ENCODE measurements at places on chromosomes 5 and 9.

- no peak for DNase-seq
Observed at GRCh38 chr9:18106006-18106560, 367.9 kb upstream of the ADAMTSL1 start.

DNA sequence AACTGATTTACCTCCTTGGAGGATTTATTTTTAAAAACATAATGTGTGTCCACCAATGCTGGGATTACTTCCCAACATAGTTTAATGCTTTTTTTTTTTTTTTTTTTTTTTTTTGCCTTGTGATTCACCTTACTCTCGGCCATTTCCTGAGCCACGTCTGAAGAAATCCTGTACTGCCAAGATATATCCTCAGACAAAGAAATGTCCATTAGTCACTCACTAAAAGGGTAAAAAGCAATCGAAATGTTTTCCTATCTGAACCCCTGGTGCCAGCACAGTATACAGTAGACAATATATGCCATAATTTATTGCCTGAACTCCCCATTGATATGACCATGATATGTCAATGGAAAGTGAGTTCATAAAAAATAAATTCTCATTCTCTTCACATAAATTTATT, 344.1 kb downstream of the BNC2 start:
- DNase-seq = no peak

DNA sequence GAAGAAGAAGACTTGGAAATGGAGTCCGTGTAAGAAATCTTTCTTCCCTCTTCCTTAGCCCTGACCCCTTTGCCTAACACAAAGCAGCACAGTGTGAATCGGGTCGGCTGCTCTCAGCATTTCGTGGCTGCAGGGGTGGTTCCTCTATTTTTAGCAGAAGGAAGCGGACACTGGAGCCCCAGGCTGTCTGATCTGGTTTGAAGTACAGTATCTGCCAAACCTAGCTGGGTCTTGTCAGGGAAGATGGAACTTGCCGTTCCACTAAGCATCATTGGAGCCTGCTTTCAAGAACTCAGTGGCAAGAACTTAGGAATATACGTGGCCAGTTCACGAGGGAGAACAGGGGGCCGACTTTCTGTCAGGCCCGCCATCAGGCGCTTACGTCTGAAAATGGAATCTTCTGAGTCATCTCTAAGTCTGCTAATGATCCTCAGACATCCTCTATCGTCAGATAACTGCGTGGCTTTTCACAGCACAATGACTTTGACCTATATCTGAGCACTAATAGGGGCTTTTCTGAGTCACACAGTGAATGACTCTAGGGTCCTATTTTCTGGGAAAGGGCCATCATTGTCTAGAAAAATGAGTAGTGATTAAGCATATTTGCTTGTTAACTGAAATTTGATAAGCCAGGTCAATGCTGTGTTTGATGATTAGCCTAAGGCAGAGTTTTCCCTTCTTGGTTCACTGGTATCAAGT, 43.3 kb upstream of the NCS1 start:
- peak; percentile 80 for DNase-seq

DNA sequence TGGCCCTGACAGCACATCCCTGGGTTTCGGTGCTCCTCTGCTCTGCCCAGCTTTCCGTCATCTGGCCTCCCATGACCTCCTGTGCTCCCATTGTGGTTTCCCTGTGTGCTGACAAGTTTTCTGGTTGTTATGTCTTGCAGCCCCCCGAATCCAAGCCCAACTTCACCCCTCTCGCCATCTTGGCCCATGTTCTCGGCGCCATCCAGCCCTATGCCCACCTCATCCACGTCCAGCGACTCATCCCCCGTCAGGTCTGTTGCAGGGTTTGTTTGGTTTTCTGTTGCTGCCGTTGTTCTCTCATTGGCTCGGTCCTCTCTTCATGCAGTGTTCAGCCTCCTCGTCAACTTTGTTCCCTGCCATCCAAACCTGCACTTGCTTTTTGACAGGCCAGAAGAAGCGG, 196.4 kb downstream of the NR3C1 start:
- DNase-seq = no peak

DNA sequence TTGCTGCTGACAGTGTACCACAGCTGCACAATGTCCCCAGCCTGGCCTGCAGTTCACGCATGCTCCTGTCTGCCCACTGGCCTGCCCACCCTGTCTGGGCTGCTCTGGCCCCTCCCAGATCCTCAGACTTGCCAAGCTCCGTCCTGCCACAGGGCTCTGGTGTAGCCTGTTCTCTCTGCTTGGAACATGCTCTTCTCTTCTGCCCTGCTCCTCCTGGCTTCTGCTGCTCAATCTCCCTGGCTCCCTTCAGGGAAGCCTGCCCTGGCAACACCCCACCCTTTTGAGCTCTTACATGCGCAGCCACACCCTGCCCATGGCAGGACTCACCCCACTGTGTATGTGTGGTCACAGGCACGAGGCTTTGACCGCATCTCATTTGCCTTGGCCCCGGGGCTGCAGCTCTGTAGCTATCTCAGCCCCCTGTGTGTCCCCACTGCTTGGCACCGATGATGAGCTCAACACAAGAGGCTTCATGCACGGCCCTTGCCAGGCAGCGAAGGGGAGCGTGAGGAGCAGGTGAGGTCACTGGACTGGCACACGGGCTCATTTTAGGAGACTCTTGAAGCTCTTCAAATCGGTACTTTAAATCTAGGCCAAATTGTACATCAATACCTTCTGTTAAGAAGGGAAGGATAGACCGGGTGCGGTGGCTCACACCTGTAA, 20.4 kb upstream of the BRD3 start:
- DNase-seq = no peak

DNA sequence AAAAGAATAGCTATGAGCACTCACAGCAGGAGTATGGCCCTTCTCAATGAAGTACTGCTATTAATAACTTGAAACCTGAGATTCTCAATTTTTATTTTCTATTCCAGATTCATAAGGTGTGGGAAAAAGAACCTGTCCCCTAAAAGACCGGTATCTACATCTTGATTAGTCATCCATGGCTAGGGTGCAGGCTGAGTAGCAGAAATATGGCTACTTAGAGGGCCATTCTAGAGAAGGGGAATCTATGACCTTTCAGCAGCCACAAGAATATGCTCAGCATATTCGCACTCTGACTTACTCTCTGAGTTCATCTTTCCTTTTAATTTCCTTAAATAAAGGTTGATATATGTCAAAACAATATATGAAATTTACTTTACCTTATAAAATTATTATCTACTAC, 27.7 kb downstream of the WDR36 start:
- DNase-seq = no peak

DNA sequence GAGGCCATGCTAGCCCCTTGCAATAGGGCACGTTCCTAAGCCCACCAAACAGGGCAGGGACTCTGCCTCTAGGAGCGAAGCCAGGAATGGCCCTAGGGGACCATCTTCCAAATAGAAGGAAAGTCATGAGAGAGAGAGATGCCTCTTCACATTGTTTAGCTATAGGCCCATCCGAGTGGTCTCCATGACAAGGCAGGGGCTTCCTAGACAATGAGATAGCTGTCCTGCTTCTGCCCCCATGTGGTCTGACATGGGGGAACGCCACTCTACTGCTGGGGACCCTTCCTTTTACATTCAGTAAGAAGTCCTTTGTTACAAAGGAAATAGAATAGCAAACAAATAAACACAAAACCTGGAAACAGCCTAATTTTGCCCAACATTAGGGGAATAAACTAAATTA, 17.9 kb upstream of the KIF4B start:
- peak; percentile 3 for DNase-seq

DNA sequence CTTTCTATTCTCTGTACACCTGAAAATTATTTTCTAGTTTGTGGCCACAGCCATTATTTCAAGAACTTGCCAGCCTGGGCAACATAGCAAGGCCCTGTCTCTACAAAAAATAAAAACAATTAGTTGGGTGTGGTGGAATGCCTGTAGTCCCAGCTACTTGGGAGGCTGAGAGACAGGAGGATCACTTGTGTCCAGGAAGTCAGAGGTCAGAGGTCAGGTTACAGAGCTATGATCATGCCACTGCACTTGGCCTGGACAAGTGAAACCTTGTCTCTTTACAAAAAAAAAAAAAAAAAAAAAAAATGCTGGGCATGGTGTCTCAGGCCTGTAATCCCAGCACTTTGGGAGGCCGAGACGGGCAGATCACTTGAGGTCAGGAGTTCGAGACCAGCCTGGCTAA, 58.3 kb downstream of the HMGCR start:
- DNase-seq = no peak

- no peak for DNase-seq
Observed at GRCh38 chr5:143898381-143898780, 86.4 kb downstream of the HMHB1 start.

- no peak for DNase-seq
Observed at GRCh38 chr5:89015409-89015808, 132.4 kb upstream of the MEF2C start.

DNA sequence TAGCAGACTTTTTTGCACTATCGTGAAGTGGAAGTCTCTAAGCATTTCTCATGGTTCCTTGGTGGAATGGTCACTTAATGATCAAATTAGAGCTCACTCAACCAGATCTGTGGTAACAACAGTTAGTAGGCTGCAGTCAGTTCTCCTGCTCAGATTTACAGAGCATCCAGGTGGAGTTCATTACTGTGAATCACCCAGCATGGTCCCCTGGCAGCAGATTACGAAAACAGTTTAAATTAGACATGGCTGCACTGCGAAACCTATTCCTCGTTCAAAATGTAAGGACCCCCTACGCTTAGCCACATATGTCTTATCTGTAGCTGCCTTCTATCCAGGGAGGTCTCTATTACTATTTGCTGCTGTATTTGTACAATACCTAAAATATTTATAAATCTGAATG, 823.6 kb upstream of the ARRDC3 start:
- DNase-seq = no peak

- peak; percentile 50 for DNase-seq
Observed at GRCh38 chr5:56900858-56901578, 8.4 kb upstream of the SETD9 start.

- no peak for DNase-seq
Observed at GRCh38 chr5:88660264-88660946, 222.6 kb downstream of the MEF2C start.

GRCh38 chr9:14937216-14937615, 27.0 kb upstream of the FREM1 start:
- no peak for DNase-seq

GRCh38 chr5:67003685-67003934, 193.0 kb downstream of the CD180 start:
- no peak for DNase-seq
